PC-3 (cell line): ENCODE measurements at places on chromosomes 7 and 10. TPM values are rescaled to one million over a fixed set of nuclear protein-coding genes. Genes with fewer than 3 reads are reported as not detected.
A peak's percentile ranks its signal among the peaks of the same experiment; 100 is the strongest.

PLOD3 gene
- 60.8 and 66.6 TPM in 2 replicates for total RNA-seq

DNA sequence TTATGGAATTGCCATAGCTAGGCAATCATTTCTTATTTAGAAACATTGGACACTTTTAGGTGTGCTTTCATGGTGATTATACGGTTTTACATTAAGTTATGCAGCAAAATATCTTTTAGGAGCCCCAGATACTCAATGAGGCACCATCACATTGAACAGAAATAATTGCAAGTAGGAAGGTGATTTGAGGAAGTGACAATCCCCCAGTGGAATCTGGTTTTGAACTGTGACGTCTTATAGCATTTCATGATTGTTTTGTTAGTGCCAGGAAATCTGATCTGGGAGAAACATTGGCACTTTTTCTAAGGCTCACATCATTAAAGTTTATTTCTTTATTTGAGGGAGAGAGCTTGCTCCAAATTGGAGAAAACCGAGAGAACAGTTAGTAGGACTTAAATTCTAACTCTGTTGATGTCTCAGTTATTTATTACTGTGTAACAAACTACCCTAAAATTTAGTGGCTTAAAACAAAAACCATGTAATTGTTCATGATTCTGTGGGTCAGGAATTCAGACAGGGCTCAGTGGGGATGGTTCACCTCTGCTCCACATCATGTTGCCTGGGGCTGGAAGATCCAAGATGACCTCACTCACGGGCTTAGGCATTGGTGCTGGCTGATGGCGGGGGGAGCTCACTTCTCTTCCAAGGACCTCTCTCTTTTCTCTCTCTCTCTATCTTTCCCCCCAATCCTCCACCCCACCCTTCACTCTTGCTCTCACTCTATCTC, 78.2 kb upstream of the STEAP1B start:
- peaks cover 44% of the 10 kb centered on the region for H3K4me1 ChIP-seq
- no peaks in the 10 kb centered on the region for H3K36me3 ChIP-seq
- peak overlapping the region; percentile 24; the same call in 1 of the 2 replicates for H3K4me3 ChIP-seq
- peak overlapping the region; percentile 98 for H3K27ac ChIP-seq
- peak; percentile 76 for DNase-seq
- H3K27me3 ChIP-seq, result no peaks in the 10 kb centered on the region

BAIAP2L1 gene
- 18.9 and 30.5 TPM in 2 replicates for total RNA-seq

DNA sequence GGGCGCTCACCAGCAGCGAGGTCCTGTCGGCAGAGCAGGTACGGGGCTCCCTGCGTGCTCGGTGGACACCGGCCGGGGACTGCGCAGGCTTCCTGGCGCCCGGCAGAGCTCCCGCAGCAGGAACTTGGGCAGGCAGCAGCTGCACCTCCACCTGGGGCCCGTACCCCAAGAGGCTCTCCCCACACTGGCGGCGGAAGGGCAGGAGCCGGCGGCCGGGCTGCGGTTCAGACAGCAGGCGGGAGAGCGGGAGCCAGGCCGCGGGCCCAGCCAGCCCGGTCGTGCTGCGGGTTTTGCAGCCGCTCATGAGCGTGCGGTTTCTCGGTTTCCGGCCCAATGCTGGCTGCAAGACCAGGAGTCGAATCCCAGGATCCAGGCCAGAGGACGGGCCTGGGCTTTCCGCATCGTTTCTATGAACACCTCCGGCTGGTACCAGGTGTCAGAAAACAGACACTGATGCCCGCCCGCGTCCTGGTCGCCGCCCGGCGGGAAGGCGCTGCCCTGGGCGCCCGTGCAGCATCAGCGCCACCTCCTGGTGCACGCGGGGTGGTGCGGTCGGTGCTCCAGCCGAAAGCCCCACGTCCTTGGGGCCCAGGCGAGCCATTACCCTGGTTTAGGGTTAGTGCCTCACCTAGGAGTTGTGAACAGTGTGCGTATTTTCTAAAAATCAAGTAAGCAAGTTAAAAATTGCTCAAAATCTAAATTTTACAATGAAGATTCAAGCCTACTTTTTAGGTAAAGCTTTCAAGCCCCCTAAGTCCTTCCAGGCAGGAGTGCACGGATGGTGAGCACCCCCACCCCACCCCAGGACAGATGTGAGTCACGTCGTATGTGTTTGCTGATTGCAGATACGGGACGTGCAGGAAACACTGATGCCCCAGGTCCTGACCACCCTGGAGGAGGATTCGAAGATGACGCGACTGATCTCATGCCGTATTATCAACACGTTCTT, 47.4 kb upstream of the PRKAR1B start:
- H3K27ac ChIP-seq, result no peak overlapping the region
- DNase-seq, result peak; percentile 32
- H3K36me3 ChIP-seq, result peaks cover 12% of the 10 kb centered on the region; the same call in 1 of the 2 replicates
- H3K27me3 ChIP-seq, result no peaks in the 10 kb centered on the region

LIPK gene
- total RNA-seq, result not detected in 2 replicates

DNA sequence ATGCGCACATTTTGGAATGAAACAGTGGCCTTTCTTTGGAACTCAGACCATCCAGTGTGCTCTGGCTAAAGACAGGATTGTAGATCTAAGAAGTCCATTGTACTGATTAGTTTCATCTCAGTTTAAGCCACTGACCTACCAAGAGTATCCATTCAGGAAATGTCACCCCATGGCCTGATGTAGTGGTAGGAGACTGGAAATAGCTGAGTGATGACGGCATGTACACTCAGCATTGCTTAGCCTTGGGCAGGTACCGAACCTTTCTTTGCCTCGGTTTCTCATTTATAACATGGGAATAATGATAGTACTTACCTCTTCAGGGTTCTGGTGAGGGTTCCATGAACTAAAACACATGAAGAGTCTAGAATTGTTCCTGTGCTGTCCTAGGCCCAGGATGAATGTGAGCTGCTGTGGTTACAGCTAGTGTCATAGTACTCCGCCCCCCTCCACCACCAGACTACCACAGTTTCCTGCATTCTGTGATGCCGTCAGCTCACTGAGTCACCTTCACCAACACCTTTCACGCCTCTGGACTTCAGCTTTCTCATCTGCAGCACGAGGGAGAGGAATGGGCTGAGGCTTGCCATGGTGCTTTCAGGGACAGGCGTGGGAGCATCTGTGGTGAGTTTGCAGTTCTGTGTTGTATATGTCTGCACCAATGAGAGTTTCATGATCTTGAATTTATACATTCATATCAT, 484.0 kb upstream of the GALNT17 start:
- DNase-seq, result no peak
- H3K36me3 ChIP-seq, result no peaks in the 10 kb centered on the region
- no peaks in the 10 kb centered on the region for H3K4me1 ChIP-seq
- no peak overlapping the region for H3K4me3 ChIP-seq
- H3K27ac ChIP-seq, result no peak overlapping the region

IL15RA gene
- total RNA-seq, result 4.4 and 5.9 TPM in 2 replicates

DNA sequence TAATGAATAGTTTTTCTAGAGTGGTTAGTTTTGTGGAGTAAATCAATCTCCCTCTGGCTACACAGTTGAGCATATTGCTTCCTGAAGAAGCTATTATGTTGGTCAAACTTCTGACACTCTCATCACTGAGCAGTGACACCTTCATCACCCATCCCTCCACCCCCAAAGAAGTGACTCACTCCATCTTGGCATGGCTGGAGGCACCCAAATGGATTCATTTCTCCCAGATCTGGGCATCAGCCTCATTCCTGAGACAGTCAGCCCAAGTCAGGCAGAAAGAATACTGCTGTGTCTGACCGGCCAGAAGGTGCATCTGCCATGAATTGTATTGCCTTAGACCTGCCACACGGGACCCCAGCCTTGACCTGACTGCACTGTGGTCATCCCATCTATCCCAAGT, 117.0 kb upstream of the HABP2 start:
- no peak for DNase-seq
- no peaks in the 10 kb centered on the region for H3K4me1 ChIP-seq
- H3K36me3 ChIP-seq, result no peaks in the 10 kb centered on the region

LEP gene
- not detected in 2 replicates for total RNA-seq

- no peak overlapping the region for H3K4me3 ChIP-seq
- no peaks in the 10 kb centered on the region for H3K27me3 ChIP-seq
- H3K27ac ChIP-seq, result no peak overlapping the region
- H3K4me1 ChIP-seq, result peaks cover 3% of the 10 kb centered on the region; the same call in 1 of the 2 replicates
Measured at GRCh38 chr10:91885362-91886079, 23.8 kb downstream of the FGFBP3 start.

GRCh38 chr7:154817224-154817896, 185.6 kb downstream of the PAXIP1 start:
- no peak overlapping the region for H3K4me3 ChIP-seq
- H3K4me1 ChIP-seq, result no peaks in the 10 kb centered on the region
- no peak overlapping the region for H3K27ac ChIP-seq
- DNase-seq, result no peak
- no peaks in the 10 kb centered on the region for H3K36me3 ChIP-seq

MSMB gene
- not detected in 2 replicates for total RNA-seq

DNA sequence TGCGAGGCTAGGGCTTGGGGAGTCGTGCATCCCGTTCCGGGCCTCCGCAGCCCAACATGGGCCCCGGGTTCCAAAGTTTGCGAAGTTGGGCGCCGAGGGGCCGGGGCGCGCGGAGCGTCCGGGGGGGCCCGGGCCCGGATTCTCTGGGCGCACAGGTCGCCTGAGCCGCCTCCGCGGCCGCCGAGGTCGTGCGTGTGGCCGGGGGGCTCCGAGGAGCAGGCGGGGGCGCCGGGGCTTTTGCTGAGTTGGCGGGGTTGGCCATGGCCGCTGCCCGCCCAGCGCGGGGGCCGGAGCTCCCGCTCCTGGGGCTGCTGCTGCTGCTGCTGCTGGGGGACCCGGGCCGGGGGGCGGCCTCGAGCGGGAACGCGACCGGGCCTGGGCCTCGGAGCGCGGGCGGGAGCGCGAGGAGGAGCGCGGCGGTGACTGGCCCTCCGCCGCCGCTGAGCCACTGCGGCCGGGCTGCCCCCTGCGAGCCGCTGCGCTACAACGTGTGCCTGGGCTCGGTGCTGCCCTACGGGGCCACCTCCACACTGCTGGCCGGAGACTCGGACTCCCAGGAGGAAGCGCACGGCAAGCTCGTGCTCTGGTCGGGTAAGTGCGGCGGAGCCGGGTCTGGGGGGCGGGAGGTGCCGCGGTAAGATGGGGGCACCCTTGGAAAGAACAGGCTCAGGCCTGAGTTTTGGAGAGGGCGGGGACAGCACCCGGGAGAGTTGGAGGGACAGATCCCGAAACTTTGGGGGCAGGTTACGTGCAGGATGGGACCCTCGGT, 643 bp downstream of the SMO start:
- no peak overlapping the region for H3K27ac ChIP-seq
- no peaks in the 10 kb centered on the region for H3K27me3 ChIP-seq

DNA sequence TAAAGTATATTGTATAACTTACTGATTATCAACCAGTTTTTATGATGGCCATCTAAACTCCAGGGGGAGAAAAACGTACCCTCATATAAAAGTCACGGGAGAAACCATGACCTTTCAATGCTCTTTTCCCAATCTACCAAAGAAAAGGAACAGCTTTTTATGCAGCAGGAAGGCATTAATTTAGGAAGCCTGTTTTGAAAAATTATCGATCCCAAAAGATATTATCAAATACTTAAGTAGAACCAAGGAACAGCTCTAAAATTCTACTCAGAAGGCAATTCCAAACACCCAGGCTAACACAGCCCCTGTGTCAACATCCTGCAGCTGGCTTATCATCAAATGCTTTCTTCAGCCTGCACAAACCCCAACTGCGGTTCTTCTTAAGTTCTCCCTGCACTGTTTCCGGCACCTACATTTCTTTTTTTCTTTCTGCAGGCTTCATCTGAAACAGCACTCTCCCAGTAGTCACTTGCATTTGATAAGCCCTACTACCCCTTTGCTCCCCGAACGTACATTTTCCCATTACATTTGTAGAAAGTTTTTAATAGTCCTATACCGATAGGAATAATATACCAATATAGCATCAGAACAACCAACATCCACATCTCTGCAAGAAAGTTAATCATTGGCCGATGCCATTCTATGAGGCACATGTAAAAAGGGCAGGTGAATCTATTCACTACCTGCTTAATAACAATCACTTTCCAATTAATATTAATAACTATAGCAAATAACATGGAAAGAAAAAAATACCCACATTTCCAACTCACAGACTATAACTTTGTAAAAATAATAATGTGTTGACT, 47.9 kb downstream of the PIP4K2A start:
- H3K27ac ChIP-seq, result no peak overlapping the region
- no peaks in the 10 kb centered on the region for H3K36me3 ChIP-seq

GRCh38 chr10:129057856-129058663, 409.0 kb upstream of the MGMT start:
- H3K36me3 ChIP-seq, result no peaks in the 10 kb centered on the region
- no peaks in the 10 kb centered on the region for H3K27me3 ChIP-seq
- H3K4me1 ChIP-seq, result no peaks in the 10 kb centered on the region

- DNase-seq, result no peak
- no peaks in the 10 kb centered on the region for H3K36me3 ChIP-seq
Measured at GRCh38 chr7:20846791-20847190, 60.1 kb upstream of the SP8 start.

- no peak overlapping the region for H3K27ac ChIP-seq
- H3K4me1 ChIP-seq, result no peaks in the 10 kb centered on the region
- DNase-seq, result no peak
- no peaks in the 10 kb centered on the region for H3K27me3 ChIP-seq
- H3K4me3 ChIP-seq, result no peak overlapping the region
Measured at GRCh38 chr7:152193880-152194279, 168.4 kb downstream of the GALNT11 start.

HOGA1 gene
- total RNA-seq, result 0.15 TPM in 1 of 2 replicates, not detected in the other

GRCh38 chr7:48053736-48054135, 18.4 kb downstream of the C7orf57 start:
- H3K4me3 ChIP-seq, result no peak overlapping the region
- H3K27ac ChIP-seq, result no peak overlapping the region
- no peaks in the 10 kb centered on the region for H3K36me3 ChIP-seq
- H3K4me1 ChIP-seq, result peaks cover 7% of the 10 kb centered on the region
- DNase-seq, result no peak
- no peaks in the 10 kb centered on the region for H3K27me3 ChIP-seq

- no peaks in the 10 kb centered on the region for H3K27me3 ChIP-seq
- H3K27ac ChIP-seq, result no peak overlapping the region
- DNase-seq, result no peak
- no peak overlapping the region for H3K4me3 ChIP-seq
- no peaks in the 10 kb centered on the region for H3K36me3 ChIP-seq
Measured at GRCh38 chr7:147400925-147401324, 1189.6 kb upstream of the C7orf33 start.

PAPOLB gene
- 0.29 and 0.40 TPM in 2 replicates for total RNA-seq

- DNase-seq, result no peak
- H3K4me3 ChIP-seq, result no peak overlapping the region
- no peaks in the 10 kb centered on the region for H3K27me3 ChIP-seq
Measured at GRCh38 chr7:16365952-16366351, 55.4 kb downstream of the CRPPA start.

- H3K27ac ChIP-seq, result no peak overlapping the region
- H3K4me3 ChIP-seq, result no peak overlapping the region
- no peaks in the 10 kb centered on the region for H3K4me1 ChIP-seq
- no peaks in the 10 kb centered on the region for H3K36me3 ChIP-seq
- no peak for DNase-seq
Measured at GRCh38 chr7:37173670-37174069, 275.0 kb downstream of the ELMO1 start.
